ENCODE measurements at places on chromosomes 6 and 20.

GRCh38 chr6:122530440-122531046 is 58.9 kb upstream of the SERINC1 start:
- DNase-seq: no peak

DNA sequence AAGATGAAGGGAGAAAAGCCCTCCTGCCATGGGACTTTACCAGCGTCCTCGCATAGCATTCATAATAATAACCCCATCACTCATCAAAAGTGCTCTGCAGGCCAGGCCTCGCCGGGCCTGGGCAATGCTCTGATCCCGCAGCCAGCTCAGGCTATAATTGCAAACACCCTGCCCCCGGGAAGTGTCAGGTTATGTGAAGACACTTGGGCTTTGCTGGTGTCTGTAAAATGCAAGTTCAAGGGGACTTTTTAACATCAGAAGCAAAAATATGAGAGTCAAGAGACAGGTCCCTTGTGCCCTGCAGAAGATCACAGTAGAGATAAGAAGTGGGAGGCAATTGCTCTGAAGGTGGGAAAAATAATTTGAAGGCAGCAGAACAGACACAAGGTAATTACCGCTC is 381.0 kb downstream of the MAFB start:
- DNase-seq: no peak

DNA sequence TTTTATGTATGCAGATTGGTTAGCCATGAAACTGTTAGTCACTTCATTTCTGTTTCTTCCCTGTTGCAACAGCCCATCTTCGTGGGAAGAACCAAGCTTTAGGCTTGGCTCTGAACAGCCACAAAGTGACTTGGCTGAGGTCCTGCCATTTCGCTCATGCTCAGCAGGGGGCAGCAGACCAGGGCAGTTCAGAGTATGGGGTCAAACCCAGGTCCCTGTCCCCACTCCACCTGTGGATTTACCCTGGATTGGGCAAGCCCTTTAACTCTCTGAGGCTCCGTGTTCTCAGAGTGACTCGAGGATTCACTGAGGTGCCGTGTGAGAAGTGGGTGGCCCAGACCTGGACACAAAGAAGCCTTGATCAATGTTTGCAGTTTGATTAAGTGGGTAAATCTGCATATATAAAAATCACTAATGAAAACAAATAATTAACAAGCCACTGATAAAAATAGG is 19.8 kb upstream of the MAP1LC3A start:
- peak; percentile 50 for DNase-seq

GRCh38 chr6:70709826-70710225 is 42.1 kb downstream of the SMAP1 start:
- no peak for DNase-seq

GRCh38 chr6:14951704-14952103 is 294.2 kb upstream of the JARID2 start:
- no peak for DNase-seq

DNA sequence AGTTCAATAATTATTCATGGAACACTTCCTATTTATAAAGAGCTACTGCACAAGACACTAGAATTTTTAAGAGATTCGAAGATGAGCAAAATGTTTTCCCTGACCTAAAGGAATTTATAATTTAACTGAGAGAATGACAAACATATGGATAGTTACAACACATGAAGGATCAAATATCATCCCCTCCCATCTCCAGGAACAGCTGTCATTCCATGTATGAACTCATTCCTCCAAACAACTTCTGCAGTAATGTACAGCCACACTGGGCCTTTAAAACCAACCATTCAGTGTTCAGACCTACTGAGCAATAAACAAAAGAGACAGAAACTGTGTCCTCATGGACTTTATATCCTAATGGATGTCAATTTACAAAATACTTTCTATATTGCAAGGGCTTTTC is 87.8 kb downstream of the KIF16B start:
- DNase-seq: no peak

GRCh38 chr6:145668844-145669243 is 66.5 kb downstream of the EPM2A start:
- DNase-seq: no peak

GRCh38 chr6:149913085-149913484 is 9.8 kb downstream of the RAET1G start:
- no peak for DNase-seq

DNA sequence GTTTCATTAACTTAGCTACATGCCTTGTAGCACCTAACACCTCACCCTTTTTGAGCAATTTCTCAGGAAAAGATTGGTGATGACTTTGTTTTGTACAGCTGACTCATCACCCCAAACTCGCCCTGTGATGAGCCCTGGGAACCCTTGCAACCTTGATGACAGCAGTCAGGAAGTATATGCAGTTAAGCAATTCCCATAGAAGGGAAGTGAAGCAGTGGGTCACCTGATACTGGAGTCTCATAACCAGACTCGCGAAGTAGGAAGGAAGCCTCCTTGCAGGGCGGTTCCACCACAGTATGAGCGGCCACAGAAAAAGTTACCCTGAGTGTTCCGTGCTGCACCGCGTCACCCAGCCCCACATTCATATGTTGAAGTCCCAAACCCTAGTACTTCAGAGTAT is 82.0 kb upstream of the EDN1 start:
- DNase-seq: peak; percentile 50

DNA sequence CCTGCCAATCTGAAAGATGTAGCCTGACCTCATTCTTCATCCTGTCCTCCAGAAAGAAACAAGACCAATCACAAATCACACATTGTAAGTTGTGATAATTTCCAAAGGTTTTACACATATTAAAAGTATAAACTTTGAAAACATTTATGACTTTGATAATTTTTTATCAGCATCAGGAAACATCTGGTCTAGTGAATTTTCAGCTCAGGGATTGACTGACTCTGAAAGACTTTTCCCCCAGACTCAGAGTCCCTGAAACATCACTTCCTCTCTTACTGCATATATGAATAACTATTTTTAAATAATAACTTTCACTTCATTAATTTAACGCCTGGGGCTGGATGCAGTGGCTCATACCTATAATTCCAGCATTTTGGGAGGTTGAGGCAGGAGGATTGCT is 48.5 kb upstream of the SSTR4 start:
- DNase-seq: no peak

- no peak for DNase-seq
These were observed 64.6 kb upstream of the ZMYND8 start for GRCh38 chr20:47421076-47421475.

GRCh38 chr6:1402868-1403267 is 13.5 kb downstream of the FOXF2 start:
- no peak for DNase-seq

GRCh38 chr6:135647521-135647920 is 150.0 kb upstream of the AHI1 start:
- no peak for DNase-seq

DNA sequence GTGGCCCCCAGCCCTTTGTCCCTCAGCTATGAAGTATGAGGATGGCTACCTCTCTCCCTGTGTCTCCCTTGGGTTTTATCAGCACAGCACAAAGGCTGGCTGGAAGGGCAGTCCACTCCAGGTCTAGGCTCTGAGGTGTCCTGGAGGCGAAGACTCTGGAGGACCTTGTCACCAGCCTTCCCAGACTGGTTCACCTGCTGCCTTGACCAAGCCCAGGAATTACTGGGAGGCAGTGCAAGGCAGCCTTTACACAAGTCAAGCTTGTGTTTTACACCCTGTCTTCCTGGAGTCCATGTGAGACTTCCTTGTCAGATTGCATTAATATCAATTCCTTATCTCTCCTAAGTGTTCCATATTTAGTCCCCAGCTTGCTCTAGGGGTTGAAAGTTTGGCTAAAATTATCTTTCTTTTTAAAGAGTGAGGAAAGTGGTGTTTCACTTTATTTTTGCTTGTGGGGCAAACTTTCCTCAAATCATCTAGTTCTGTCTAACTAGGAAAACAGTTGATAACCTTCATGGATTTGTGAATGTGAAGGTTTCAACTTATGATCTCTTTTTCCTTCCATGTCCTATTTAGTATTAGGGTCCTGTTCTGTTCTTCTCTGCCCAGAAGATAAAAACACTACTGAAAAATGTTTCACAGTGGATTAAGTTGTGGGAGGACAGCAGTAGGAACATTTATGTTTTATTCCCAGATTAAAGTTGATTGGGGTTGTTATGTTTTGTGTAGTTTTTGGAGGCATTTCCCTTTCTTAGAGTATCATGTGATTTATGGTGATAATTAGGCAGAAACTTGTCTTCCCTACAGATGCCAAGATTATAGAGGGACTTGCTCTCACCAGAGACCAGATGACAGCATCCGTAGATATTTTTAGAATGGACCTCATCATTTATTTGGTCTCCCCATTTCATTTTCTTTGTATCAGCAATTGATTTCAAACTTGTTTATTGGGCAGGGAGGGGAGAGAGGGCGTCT is 114.8 kb downstream of the FOXO3 start:
- no peak for DNase-seq

GRCh38 chr6:36360241-36361054 is 23.8 kb upstream of the BNIP5 start:
- DNase-seq: peak; percentile 74

- DNase-seq: no peak
These were observed 6.5 kb downstream of the MBOAT1 start for GRCh38 chr6:20205722-20206161.

DNA sequence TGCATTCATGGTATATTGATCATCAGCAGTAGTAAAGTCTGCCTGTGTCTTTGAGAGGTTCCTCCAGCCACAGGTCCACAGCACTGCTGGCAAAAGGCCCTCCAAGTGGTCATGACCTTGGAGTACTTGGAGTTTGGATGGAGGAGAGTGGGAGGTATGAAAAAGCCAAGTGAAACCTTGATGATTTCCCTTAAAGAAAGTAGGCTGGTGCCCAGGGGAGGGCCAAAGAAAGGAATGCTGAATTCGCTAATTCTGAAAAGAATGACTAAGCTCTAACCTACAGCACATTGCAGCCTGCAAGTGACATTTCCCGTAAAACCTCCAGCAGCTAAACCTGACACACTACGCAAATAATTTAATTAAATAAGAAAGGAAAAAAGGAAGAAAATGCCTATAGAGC is 223.4 kb upstream of the TAB2 start:
- no peak for DNase-seq

GRCh38 chr20:56595746-56596475 is 33.2 kb upstream of the TFAP2C start:
- DNase-seq: no peak

DNA sequence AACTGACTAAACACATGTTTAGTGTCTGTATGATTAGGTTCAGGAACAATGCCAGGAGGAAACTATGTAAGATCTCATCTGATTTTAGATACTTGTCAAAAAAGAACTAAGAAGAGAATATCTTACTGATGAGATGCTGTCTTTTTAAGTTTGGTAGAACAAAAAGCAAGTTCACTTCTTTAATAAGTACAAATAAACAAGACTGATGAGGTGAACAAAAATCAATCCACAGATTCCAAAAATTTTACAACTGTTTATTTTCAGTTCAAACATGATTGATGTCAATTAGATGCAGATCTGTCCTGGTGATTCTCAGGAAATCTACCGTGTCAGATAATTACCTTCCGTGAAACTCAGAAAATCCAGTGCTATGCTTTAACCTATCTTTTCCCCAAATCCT is 24.9 kb downstream of the EPHA7 start:
- no peak for DNase-seq

- DNase-seq: no peak
These were observed 87.9 kb upstream of the BEND6 start for GRCh38 chr6:56866917-56867522.

DNA sequence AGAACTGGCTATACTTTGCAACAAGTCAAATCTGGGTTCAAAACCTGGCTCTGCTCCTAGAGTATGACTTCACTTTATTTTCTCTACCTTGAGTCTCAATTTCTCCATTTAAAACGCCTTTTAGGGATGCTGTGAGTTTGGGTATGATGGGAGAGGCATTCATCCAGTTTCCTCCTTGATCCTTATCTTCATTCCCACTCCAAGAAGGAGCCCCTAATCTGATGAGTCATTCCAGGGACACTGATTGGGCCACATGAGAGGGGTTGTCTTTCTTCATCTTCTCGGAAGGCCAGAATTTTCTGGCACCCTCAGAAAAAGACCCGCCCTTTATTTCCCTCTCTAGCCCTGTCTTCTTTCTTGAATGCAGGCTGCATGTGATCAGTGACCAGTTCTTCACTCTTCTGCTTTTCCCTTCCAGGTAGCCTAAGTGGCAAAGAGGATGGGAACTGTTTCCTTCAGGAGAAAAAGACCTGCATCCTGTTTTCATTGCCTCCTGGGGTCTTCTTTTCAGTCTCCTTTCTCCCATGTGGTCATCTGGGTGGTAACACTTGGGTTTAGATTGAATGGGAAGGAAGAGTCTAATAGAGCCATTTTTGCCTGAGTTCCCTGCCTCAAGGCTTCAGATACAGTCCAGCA is 32.1 kb upstream of the PNRC1 start:
- DNase-seq: no peak

DNA sequence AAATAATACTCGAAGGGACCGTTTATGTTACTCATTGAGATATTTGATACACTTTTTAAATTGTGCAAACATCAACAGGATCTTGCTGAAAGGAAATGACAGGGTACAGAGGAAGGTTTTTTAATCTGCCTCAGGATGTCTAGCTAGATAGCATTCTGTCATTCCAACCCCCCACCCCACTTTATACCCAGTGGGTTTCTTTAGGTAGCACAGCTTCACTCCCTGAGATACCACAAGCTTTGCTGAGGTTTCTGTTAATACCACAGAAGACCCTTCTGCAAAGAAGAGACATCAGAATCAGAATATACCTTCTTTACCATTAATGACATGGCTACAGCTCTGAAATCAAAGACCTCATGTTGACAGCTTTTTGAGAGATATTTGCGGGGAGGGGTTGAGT is 1.3 kb downstream of the PHACTR2 start:
- DNase-seq: no peak

- DNase-seq: no peak
These were observed 14.5 kb upstream of the SIRPG start for GRCh38 chr20:1671891-1672669.

DNA sequence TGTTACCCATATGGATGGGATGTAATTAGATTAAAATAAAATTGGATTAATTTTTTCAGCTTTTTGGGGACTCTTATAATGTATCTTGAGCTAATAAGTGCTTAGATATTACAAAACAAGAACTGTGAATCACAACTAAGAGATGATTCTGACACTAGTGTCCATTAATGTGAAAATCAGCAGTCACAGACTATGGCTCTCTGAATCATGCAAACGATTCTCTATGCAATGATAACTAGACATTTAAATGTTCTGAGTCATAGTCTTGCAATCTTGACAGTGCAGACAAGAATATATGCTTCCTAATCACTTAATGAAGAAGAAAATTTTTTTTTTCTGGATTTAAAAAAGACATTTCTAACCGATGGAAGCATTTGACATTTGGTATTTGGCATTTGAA is 82.2 kb upstream of the OPRM1 start:
- DNase-seq: no peak

- no peak for DNase-seq
These were observed 443.8 kb downstream of the HAO1 start for GRCh38 chr20:7496394-7496991.

- DNase-seq: no peak
These were observed 1.5 kb downstream of the TREM2 start for GRCh38 chr6:41161380-41161779.

- no peak for DNase-seq
These were observed 72.3 kb upstream of the CENPW start for GRCh38 chr6:126267626-126268025.
